Stimulated activated CD4-positive, alpha-beta T cell treated with anti-CD3 and anti-CD28 coated beads, Interleukin-12 subunit alpha, Interleukin-12 subunit beta, amount 100 ng/mL, for 24 hours (primary cell): ENCODE measurements at places on chromosomes 16 and 17.

DNA sequence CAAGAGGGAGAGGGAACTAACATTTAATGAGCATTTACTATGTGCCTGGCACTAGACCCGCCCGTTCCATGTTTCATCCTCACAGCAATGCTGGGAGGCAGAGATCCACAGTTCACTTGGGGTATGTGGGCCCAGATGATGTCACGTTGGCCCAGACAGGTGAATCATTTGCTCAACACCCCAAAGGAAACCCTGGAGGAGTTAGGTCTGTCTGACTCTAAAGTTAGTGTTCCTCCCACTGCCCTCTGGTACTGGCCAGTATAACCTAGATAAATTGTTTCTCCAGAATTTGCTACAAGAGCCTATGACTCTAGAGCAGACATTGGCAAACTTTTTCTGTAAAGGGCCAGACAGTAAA lies 164.6 kb downstream of the VPS53 start:
- no peak for DNase-seq

DNA sequence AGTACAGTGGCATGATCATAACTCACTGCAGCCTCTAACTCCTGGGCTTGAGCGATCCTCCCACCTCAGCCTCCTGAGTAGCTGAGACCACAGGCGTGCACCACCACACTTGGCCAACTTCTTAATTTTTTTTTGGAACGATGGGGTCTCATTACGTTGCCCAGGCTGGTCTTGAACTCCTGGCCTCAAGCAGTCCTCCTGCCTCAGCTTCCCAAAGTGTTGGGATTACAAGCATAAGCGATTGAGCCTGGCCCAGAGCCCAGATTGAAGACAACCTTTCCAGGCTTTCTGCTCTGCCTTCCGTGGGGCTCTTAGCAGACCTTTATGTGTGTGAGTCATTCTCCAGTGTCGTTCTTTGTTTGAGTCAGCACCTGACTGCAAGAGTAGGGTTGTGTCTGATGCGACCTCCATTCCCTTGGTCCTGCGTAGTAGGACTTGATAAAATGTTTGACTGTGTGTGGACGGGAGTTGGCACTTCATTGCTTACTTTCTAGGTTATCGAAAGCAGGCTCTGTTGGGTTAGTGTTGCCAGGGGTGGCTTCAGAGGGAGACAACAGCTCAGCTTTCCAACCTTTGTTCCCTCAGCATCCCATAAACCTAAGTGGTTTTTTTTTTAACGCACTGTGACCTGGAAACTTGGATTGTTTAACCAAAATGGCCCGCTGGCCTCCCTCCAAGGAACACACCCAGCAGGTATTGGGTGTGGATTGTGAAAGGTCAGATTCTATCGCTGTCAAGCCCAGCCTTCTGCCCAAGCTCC lies 26.4 kb downstream of the EEF2K start:
- DNase-seq = peak; percentile 23

DNA sequence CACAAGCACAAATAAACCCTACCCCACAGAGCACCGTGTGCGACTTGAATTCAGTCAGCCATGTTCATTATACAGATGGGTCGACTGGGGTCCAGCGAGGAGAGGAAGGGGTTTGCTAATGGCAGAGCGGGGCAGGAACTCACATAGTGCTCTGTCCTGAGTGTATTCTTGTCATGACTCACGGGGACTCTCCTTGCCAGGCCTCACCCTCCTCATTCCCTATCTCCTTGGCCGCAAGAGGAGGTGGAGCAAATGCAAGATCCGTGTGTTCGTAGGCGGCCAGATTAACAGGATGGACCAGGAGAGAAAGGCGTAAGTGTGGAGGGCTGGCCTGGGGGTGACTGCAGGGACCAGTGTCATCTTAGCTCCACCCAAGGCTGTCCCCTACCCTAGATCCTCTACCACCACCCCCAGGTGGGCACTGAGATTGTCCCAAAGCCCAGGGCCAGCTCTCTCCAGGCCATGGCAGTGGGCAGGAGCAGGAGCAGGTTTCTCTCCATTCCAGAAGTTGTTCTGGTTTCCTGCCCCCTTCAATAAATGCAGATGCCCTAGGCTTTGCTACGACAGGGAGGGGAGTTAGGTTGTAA lies 29.4 kb downstream of the SLC12A3 start:
- no peak for DNase-seq

GRCh38 chr17:9109933-9110332 lies 88.6 kb downstream of the NTN1 start:
- no peak for DNase-seq

DNA sequence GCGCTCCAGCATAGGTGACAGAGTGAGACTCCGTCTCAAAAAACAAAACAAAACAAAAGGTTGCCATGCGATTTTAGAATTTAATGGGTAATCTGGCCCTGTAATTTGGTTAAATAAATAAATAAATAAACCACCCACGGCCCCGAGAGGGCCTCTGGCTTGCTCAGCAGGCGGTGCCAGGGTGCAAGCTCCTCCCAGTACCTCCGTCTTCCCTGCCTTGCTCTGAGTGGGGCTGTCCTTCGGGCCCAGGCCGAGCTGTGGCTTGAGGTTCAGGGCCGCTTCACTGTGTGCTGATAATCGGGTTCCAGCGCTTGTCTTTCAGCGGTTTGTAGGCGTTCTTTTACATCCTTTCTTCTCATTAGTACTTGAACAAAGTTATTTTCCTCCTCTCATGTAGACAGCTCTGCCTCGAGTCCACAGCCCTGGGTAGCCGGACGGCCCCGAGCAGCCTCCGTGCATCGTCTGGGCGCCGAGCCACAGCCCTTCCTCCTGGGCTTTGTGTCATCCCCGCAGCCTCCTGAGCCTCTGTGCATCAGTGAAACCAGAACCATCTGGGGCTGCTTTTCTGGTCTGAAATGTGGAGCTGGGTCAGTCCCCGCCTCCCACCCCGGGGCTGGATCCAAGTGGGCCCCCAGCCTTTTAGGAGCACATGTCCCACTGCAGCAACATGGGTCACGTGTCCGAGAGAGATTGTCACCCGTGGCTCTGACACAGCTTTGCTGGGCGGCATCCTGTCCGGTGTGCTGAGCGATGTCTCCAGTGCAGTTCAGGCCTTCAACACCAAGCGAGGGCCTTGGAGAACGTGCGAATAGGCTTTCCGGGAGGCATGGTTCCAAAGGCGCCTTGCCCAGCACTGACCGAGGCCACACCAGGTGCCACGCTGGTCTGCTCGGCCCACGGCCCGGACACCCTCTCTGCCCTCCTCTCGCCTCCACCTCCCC lies 157.4 kb upstream of the CHMP6 start:
- DNase-seq = no peak

GRCh38 chr16:57283214-57283958 lies 1.1 kb downstream of the PLLP start:
- no peak for DNase-seq

DNA sequence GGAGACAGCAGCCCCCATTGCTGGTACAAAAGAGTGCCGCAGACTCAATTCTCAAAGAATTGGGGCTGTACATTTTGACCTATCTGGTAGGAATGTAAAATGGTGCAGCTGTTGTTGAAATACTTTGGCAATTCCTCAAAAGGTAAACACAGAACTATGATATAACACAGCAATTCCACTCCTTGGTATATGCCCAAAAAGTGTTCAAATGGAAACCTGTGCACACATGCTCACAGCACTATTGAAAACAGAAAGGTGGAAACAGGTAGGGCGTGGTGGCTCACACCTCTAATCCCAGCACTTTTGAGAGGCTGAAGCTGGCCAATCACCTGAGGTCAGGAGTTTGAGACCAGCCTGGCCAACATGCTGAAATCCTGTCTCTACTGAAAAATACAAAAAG lies 34.7 kb downstream of the ANKRD11 start:
- no peak for DNase-seq

DNA sequence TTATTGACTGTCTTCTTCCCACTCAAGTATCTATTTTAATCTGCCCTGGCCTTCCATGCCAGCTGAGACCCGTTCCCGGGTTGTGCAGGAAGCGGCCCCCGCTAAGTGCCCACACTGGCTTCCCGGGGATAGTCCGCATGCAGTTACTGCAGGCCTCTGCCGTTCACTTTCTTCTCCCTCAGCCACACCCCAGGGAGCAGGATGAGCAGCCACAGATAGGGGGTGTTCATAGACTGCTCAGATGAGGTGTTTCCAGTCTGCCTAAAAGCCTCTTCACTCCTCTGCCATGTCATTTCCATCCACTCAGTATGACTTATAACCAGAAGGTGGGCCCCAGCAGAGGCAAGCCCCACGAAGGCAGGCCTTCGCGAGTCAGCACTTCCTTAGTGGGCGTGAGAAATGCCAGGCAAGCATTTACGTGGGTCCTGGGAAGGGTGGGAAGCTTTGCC lies 7.7 kb downstream of the MED9 start:
- no peak for DNase-seq

GRCh38 chr17:79399610-79400144 lies 211.2 kb downstream of the RBFOX3 start:
- DNase-seq = no peak

DNA sequence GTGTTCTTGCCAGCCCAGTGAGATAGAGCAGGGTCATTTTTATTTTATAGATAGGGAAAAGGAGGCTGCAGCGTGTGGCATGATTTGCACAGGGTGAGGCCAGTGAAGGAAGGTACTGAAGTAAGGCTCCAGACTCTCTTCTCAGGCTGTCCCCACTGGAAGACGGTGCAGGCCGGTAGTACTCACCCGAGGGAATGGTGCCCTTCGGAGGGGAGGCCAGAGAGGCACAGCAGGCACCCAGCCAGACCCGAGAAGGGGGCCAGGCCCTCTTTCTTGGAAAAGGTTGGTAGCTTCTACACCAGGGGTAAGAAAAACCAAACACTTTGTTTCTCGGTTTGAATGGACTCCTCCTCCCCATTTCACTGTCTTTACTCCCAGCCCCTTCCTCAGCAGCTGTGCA lies 288 bp downstream of the ANKRD40CL start:
- DNase-seq = no peak

DNA sequence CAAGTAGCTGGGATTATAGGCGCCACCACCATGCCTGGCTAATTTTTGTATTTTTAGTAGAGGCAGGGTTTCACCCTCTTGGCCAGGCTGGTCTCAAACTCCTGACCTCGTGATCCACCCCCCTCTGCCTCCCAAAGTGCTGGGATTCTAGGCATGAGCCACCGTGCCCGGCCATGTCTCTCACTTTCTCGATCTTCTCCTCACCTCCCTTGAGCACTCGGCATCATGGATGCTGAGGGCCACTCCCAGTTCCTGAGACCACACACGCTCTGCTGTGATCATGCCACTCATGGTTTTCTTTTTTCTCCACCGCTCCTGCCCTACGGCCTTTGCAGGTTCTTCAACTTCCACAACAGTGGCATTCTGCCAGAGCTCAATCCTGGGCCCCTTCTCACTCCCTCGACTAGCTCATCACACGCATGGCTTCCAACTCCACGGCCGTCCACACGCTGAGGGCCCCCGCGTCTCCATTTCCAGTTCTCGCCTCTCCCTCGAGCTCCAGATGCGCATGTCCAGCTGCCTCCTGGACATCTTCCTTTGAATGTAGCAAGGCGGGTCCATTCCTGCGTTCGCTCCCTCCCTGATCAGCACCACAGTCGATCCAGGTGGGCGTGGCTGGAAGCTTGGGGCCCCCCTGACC lies 5.5 kb upstream of the NCBP3 start:
- no peak for DNase-seq

- DNase-seq = no peak
Measured at GRCh38 chr17:77140878-77141767, at the start of gene SEC14L1. Gene SEC14L1 (plus strand): TSS chr17:77140969. CDS start chr17:77143597, 2,628 bp downstream.

- no peak for DNase-seq
Measured at GRCh38 chr16:60199150-60199549, 1465.0 kb upstream of the GOT2 start.

- no peak for DNase-seq
Measured at GRCh38 chr17:78357177-78357586, 2.7 kb downstream of the SOCS3 start.

DNA sequence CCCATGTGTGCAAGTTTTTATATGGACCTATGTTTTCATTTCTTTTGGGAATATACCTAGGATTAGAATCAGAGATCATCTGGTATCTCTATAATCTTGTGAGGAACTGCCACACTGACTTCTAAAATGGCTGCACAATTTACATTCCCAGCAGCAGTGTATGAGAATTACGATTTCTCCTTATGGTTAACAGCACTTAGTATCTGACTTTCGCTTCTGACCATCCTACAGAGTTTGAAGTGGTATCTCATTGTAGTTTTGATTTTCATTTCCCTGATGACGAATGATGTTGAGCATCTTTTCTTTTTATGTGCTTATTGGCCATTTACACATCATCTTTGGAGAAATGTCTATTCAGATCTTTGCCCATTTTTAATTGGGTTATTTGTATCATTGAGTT lies 10.0 kb downstream of the C16orf96 start:
- DNase-seq = no peak

DNA sequence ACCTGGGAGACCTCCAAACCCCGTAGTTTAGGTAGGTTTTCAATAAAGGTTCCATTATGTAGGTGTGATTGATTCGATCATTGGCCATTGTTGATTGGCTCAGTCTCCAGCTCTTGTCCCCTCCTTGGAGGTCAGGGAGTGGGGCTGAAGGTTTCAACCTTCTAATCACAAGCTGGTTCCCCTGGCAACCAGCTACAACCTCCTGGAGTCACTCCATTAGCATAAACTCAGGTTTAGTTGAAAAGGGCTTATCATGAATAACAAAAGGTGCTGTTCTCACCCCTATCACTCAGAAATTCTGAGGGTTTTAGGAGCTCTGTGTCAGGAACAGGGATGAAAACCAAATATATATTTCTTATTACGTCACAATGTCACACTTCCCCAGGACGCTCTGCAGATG lies 28.5 kb downstream of the TMEM132E start:
- DNase-seq = no peak

- no peak for DNase-seq
Measured at GRCh38 chr17:74340470-74341023, 14.5 kb downstream of the KIF19 start.

- no peak for DNase-seq
Measured at GRCh38 chr16:85473909-85474620, 139.1 kb upstream of the GSE1 start.

- DNase-seq = no peak
Measured at GRCh38 chr17:80118601-80119270, 17.4 kb downstream of the GAA start.

DNA sequence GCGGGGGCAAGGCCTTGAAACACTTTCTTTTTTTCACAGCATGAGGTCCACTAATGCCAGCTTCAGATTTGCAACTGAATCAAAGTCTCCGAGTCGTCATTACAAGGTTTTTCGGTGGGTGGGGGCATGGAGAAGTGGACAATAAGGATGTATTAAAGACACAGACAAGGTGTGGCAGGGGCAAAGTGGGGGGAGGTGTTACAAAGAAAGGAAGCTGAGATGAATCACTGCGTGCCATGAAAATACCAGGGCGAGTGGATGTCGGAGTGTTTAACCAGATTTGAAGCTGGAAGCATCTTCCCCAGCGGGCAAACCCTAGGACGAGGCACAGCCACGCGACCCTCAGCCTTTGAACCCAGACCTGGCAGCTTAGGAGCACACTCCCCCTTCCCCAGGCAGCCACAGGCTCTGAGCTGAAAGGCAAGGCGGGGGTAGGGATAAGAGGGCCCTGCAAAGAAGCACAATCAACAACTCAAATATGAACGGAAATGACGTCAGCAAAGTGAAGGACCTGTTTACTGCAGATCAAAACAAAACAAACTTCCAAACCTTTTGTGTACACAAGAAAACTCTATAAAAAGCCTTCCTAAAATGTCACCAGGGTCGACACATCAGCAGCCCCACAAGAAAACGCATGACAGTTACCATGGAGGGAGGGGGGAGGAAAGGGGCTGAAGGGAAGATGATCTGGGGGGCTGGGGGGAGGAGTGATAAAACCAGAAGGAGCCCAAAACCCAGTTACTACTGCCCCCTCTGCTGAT lies 5.6 kb upstream of the ZFHX3 start:
- no peak for DNase-seq
